Myocyte (in vitro differentiated cells): ENCODE measurements at places on chromosomes 12 and 14. TPM values are rescaled to one million over a fixed set of nuclear protein-coding genes. Genes with fewer than 3 reads are reported as not detected.

DNA sequence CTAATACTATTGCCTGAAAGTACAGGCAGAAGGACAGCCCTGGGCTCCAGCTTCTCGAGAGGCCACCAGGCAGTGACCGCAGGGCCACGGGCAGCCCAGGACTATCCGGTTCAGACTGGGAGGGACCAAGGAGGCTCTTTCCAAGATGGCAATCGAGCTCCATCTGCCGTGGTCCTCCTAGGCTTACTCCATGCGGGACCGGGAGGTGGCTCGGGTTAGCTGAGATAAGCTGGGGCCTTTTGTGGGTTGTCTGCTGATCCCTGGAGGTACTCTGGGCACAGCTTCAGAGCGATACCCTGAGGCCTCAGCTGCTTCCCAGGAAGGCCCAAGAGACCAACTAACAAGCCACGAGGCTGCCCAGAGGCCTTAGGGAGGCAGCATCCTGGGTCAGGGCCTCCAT, 33.1 kb downstream of the SNRNP35 start:
- peak; percentile 63 for DNase-seq

- DNase-seq = no peak
Observed at GRCh38 chr14:52960627-52961026, 9.8 kb upstream of the FERMT2 start.

- peak; percentile 49 for DNase-seq
Observed at GRCh38 chr12:14443531-14443930, 78.0 kb downstream of the ATF7IP start.

- peak; percentile 79 for DNase-seq
Observed at GRCh38 chr12:65891219-65891618, 66.9 kb downstream of the HMGA2 start.

DNA sequence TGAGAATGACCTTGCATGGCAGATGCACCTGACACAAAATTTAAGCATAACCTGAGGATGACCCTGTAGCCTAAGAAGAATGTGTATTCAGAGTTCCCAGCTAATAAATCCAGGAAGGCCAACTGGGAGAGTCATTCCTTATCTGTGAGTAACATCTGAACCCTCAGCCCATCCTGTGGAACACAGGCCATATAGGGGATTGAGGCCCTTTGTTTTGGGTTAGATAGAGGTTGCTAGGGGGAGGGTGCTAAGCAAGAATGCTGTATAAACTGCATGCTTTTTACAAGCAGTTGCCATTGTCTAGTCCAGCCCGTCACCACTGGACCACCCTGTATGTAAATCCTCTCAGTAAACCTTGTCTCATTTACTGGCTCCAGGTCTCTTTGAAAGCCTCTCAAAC, 77.0 kb downstream of the BICD1 start:
- no peak for DNase-seq

DNA sequence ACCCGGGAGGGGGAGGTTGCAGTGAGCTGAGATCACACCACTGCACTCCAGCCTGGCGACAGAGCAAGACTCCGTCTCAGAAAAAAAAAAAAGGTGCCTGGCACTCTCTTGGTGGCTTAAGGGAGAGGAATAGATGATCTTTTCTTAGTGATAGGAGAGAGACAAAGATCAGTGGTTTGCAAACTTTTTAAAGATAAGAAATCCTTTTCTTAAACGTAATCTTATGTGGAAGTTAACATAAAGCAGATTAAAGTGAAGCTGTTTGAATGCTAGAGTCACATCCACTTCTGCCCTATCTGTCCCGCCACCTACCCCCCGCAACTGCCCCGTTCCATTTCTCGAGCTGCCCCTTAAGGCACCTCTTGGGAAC, 6.3 kb upstream of the NINJ2 start:
- no peak for DNase-seq

- DNase-seq = no peak
Observed at GRCh38 chr12:110005319-110005973, 6.2 kb downstream of the ANKRD13A start.

ACOT6 gene
- total RNA-seq = not detected in 2 replicates

- DNase-seq = no peak
Observed at GRCh38 chr12:131987552-131987951, 37.8 kb downstream of the EP400 start.
